ENCODE measurements at places on chromosomes 5 and 9.

GRCh38 chr5:146363161-146363874 is 24.7 kb downstream of the POU4F3 start:
- no peak for DNase-seq

GRCh38 chr9:71607461-71607881 is 160.8 kb downstream of the CEMIP2 start:
- DNase-seq = no peak

DNA sequence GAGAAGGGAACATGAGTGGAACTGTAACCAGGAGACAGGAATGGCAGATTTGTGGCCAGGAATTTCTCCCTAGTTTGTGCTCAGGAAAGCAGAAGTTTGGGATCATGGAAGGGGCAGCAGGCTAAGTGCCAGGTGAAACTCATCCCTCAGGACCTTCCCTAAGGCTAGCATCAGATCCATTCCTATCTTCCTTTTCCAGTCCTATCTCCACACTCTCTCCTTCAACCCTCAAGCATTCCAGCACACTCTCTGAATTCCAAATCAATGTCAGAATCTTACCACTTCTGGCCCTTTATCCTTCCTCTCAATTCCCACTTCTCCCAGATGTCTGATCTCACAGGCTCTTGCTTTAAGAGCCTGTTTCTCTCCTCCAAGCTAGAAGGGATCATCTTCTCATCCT is 53.2 kb upstream of the GRIA1 start:
- DNase-seq = no peak

DNA sequence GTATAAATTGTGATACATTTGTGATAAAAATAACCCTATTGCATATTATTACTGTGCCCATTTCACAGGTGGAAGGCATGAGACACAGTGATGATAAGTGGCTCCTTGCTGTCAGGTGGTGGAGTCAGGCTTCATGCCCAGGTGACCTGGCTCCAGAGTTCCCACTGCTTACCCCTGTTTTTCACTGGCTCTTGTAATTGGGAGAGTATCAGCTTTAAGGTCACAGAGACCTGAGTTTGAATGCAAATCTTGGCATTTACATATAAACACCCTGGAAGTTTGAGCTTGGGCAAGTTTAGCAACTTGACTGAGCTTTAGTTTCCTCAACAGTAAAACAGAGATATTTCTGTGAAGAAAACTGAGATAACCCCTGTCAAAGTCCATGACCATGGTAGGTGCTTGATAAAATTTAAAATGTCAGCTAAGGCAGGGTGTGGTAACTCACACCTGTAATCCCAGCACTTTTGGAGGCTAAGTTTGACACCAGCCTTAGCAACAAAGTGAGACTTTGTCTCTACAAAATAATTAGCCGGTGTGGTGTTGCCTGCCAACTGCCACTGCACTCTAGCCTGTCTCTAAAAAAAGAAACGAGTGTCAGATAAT is 29.2 kb downstream of the MAT2B start:
- no peak for DNase-seq

- DNase-seq = no peak
These were observed 49.3 kb downstream of the ALG2 start for GRCh38 chr9:99172124-99173091.

DNA sequence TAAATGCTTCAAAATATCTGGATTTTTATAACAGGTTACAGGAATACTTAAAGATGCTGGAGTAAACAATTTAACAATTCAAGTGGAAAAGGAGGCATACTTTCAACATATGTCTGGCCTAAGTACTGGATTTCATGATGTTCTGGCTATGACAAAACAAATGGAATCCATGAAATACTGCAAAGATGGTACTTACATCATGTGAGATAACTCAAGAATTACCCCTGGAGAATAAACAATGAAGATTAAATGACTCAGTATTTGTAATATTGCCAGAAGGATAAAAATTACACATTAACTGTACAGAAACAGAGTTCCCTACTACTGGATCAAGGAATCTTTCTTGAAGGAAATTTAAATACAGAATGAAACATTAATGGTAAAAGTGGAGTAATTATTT is 35.6 kb downstream of the SLC30A5 start:
- no peak for DNase-seq

GRCh38 chr9:89797937-89798455 is 193.2 kb downstream of the GADD45G start:
- no peak for DNase-seq

- no peak for DNase-seq
These were observed 145.7 kb downstream of the EBF1 start for GRCh38 chr5:158953929-158954534.

- DNase-seq = no peak
These were observed 173.0 kb downstream of the PARP8 start for GRCh38 chr5:50839472-50839871.

DNA sequence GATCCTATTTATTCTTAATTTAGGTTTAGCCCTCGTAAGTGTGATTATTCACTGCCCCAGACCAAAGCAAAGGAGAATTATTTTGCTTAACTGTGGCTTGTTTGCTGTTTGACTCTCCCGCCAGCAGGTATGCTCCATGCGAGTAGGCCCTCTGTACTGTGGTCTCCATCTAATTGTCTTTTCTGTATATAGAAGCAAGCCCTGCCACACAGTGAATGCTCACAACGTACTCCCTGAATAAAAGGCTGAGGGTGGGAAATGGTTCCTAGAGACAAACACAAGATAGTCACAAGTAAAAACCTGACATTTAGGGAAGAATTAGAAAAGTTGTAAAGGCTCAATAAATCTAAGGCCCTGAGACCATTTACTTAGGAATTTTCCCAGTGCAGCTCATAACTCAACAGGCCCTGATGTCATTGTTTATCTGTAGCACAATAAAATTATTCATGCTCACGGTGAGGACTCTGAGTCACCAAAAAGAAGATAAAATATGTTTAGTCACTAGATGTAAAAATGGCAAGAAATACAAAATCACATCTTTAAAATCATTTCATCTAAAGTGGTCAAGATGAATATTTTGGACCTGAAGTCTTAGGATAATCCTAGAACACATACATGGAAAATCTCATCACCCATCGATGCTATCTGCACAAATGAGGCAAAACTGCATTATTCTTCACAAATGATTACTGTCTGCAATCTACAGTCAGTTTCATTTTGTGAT is 473.2 kb downstream of the ENC1 start:
- no peak for DNase-seq

- DNase-seq = peak; percentile 23
These were observed 24.4 kb downstream of the CYFIP2 start for GRCh38 chr5:157290156-157290980.

DNA sequence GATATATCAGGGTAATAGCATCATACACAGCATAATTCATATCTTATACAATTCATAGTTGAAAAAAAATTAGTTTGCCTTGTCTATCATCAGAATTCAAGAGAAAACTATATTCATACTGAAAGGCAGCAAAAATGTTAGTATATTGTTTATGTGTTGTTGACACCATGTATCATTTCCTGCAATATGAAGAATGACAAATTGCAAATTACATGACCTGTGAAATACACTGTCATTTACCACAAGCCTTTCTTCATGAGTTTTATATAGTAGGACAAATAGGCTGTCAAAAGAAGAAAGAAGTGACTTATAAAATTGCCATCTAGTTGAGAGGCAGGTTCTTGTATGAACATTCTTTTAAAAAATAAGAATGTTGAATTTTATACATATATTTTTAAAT is 1136.3 kb upstream of the CDH9 start:
- no peak for DNase-seq

Data from Calu3 (cell line).